ENCODE measurements at places on chromosomes 3 and 15. TPM values are rescaled to one million over a fixed set of nuclear protein-coding genes. Genes with fewer than 3 reads are reported as not detected.

MITF gene
- 10.8 TPM for total RNA-seq

SERINC4 gene
- not detected for total RNA-seq

RASA2 gene
- total RNA-seq, result 14.5 TPM

GOLGA8G gene
- not detected for total RNA-seq

SMCO1 gene
- total RNA-seq, result not detected

RAD51 gene
- total RNA-seq, result 30.3 TPM

TXNRD3 gene
- total RNA-seq, result 17.2 TPM

TP63 gene
- total RNA-seq, result 0.51 TPM

LINS1 gene
- 13.6 TPM for total RNA-seq

EPHB1 gene
- total RNA-seq, result 0.46 TPM

CHST13 gene
- total RNA-seq, result 0.64 TPM

MELTF gene
- total RNA-seq, result 18.7 TPM

SLC12A1 gene
- not detected for total RNA-seq

LYZL4 gene
- total RNA-seq, result not detected

GXYLT2 gene
- 6.1 TPM for total RNA-seq

SCG5 gene
- 0.67 TPM for total RNA-seq

PPP2R3A gene
- total RNA-seq, result 8.1 TPM

GPR62 gene
- not detected for total RNA-seq

TM6SF1 gene
- 0.69 TPM for total RNA-seq

C3orf80 gene
- total RNA-seq, result 0.05 TPM

MEX3B gene
- total RNA-seq, result 8.5 TPM

SPINK8 gene
- total RNA-seq, result not detected

SEMA3G gene
- 1.6 TPM for total RNA-seq

GATM gene
- 7.6 TPM for total RNA-seq

C3orf62 gene
- total RNA-seq, result 2.3 TPM

SI gene
- not detected for total RNA-seq

RBMS3 gene
- 1.1 TPM for total RNA-seq

CACNA2D2 gene
- total RNA-seq, result 0.59 TPM

PLCL2 gene
- total RNA-seq, result 3.0 TPM

RAB5A gene
- total RNA-seq, result 31.2 TPM

CLDN18 gene
- 0.08 TPM for total RNA-seq

MYL3 gene
- not detected for total RNA-seq

FANCI gene
- total RNA-seq, result 96.2 TPM

SLC6A11 gene
- total RNA-seq, result not detected

TLR9 gene
- not detected for total RNA-seq

IFT122 gene
- total RNA-seq, result 52.4 TPM

FBXO40 gene
- total RNA-seq, result not detected

HDAC11 gene
- total RNA-seq, result 10.6 TPM

TMCO5A gene
- total RNA-seq, result not detected

HLTF gene
- total RNA-seq, result 106 TPM

ZNF502 gene
- not detected for total RNA-seq

PSMD2 gene
- total RNA-seq, result 536 TPM

LTF gene
- total RNA-seq, result not detected

ARPIN gene
- 6.3 TPM for total RNA-seq

ZDHHC23 gene
- total RNA-seq, result 23.6 TPM

FSIP1 gene
- total RNA-seq, result 1.4 TPM

EAF1 gene
- 16.1 TPM for total RNA-seq
